ENCODE measurements at places on chromosomes 5 and 9.

GRCh38 chr5:168734620-168735300 is 155.6 kb upstream of the PANK3 start:
- DNase-seq, result no peak

GRCh38 chr5:72234265-72234700 is 85.8 kb downstream of the MRPS27 start:
- no peak for DNase-seq

- DNase-seq, result no peak
Measured at GRCh38 chr9:93978551-93978950, 23.4 kb upstream of the BARX1 start.

GRCh38 chr5:7047511-7048261 is 334.5 kb downstream of the TENT4A start:
- DNase-seq, result no peak

DNA sequence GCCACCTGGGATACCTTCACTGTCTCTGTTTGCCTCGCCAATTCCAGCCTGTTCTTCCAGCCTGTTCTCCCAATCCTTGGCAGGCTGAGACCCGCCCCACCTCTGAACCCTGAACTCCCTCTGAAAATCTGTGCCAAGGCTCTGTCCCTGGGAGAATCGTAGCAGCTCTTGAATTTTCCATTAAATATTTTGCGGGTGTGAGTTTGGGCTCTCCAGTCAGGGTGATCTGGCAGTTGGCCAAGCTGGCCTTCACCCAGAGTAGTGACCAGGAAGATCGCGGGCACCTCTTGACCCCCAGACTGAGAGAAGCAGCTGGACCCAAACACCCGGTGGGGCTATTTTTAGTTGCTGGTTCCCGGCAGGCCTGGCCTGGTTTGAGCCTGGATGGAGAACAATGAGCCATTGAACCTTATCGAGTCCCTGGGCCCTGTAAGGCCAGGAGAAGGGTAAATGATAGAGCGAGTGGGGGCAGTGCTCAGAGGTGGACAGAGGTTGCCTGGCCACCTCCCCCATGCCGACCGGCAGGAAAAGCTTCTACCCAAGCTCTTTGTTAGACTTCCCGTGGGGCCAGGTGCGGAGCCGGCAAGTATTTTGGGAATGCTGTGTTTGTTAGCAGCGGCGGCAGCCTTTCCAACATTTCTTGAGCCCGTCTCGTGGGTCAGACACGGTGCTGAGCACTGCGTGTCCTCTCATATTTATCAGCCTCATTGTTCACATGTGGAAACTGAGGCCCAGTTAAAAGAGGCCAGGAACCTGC is 146.2 kb downstream of the RGS3 start:
- no peak for DNase-seq

DNA sequence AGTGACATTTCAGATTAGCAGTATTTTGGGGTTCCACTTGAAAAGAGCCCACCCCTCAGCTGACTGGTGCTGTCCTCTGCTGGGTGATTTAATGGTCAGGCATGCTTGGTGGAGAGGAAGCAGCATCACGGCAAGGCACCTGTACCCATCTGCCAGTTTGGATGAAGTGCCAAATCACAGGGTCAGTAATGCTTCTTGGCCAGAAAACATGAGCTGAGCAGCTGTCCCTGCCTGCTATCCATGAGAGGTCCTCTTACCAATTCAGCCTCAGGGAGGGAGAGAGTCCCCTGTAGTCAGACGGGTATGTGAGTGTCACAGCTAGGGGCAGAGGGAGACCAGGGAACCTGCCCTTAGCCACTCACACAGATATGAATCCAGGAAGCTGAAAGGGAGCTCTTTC is 137.9 kb downstream of the SEC61B start:
- no peak for DNase-seq

- DNase-seq, result no peak
Measured at GRCh38 chr5:32753765-32754164, 42.6 kb downstream of the NPR3 start.

- DNase-seq, result no peak
Measured at GRCh38 chr5:150604010-150604409, 36.5 kb upstream of the SYNPO start.

- no peak for DNase-seq
Measured at GRCh38 chr5:140075371-140075770, 32.3 kb upstream of the NRG2 start.

DNA sequence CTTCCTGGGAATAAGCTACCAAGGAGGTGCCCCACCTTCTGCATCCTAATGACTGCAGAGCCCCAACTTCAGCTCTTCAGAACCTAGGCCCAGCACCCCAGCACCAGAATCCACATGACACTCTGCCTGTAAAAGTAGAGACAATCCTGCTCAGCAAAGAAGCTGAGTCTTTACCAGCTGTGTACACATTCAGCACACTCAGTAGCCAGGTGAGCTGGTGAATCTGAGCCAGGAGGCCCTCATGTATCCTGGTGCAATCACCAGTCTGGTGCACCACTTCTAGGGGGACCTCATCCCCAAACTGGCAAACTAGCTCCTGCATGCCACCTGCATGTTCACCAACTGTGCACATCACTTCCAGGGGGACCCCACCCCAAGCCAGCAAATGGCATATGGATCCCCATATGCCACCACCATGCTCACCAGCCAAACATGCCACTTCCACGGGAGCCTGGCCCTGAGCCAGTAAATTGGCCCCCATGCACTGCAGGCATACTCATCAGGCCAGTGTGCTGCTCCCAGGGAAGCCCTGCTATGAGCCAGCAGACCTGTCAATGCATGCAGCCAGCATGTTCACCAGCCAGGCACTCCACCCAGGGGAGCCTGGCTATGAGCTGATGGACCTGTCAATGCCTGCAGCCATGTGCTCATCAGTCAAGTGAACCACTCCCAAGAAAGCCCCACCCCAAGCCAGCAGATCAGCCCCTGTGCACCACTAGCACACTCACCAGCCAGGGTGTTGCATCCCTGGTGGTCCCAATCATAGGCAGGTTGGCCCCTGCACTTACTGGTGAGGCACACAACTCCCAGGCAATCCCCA is 15.6 kb upstream of the BTNL9 start:
- no peak for DNase-seq

DNA sequence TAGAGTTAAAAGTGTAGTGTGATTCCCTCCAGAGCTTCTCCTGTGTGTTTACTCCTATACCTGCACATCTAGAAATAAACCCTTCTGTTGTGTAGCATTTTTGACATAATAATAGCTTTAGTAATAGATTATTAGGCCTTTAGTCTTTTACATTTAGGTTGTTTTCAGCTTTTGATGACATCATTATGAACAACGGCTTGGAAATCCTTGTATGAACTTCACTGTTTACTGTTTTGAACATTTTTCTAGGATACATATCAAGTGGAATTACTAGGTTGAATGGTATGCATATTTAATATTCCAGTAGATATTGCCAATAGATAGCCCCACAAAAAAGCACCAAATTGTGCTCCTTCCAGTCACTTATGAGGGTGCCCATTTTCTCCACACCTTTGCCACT is 174.0 kb downstream of the ARHGAP26 start:
- DNase-seq, result no peak

GRCh38 chr9:21110708-21111576 is 30.7 kb downstream of the IFNW1 start:
- peak; percentile 18 for DNase-seq
